ENCODE measurements at places on chromosomes 4 and X. TPM values are rescaled to one million over a fixed set of nuclear protein-coding genes. Genes with fewer than 3 reads are reported as not detected.

CXCR3 gene
- not detected for total RNA-seq

PDCL2 gene
- total RNA-seq, result 0.28 TPM

PPEF2 gene
- not detected for total RNA-seq

MAGEB2 gene
- not detected for total RNA-seq

TLR7 gene
- total RNA-seq, result 0.08 TPM

IGFBP7 gene
- 40.9 TPM for total RNA-seq

GDPD2 gene
- 0.96 TPM for total RNA-seq

DNA sequence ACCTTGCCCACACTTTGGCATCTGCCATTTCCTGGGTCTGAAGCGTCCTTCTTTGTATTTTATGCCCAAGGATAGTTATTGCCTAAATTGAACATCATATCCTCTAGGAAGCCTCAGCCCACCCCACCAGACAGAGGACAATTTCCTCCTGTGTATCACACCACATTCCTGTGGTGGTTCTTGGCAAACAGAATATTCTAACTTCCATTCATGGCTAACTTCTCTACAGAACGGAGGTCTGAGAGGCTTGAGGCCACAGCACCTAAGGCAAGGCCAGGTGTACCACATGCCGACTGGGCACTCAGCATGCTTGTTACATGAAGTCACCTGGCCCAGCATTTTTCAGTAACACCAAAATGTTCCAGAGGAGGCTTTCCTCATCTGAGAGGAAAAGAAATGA lies 42.4 kb downstream of the CD99L2 start:
- no peak for ATAC-seq

DNA sequence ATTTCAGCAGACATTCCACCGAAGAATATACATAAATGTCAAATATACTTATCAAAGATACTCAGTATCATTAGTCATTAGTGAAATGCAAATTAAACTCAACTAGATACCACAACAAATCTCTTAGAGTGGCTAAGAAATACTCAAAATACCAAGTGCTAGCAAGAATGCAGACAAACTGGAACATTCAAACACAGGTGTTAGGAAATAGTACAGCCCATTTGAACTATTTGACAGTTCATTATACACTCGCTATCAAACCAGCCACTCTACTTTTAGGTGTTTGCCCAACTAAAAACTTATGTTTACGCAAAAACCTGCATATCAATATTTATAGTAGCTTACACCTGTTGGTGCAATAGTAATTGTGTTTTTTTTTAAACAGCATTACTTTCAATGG lies 8.8 kb downstream of the ADAM29 start:
- no peak for ATAC-seq

DNA sequence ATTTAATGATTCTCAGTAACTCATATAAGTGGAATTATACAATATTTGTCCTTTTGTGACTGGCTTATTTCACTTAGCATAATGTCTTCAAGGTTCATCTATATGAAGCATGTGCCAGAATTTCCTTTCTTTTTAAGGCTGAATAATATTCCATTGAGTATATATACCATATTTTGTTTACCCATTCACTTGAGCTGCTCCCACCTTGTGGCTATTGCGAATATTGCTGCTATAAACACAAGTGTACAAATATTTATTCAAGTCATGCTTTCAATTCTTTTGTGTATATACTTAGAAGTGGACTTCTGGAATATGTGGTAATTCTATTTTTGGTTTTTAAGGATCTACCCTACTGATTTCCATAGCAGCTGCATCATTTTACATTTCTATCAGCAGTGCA lies 219.1 kb downstream of the MID1 start:
- no peak for ATAC-seq

- ATAC-seq, result no peak
These were observed 134.4 kb upstream of the INTU start for GRCh38 chr4:127498366-127498765.

- ATAC-seq, result no peak
These were observed 93.3 kb downstream of the FANCB start for GRCh38 chrX:14779580-14779979.

DNA sequence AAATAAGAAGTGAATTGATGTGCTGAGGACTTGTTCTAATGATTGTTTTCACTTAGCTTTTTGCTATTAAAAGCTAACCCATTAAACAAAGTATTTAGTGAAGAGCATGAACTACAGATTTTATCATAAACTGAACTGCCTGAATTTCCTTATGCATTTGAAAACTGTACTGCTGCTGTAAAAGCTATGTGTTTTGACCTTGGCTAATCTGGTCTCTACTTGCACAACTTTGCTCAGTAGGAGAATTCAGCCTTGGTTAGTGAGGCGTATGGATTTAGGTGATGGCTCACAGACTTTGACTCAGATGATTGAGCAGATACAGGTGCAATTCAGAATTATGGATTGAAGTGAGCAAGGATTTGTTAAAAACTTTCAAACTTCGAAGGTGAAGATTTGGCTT lies 38.7 kb upstream of the FAT1 start:
- ATAC-seq, result peak; percentile 58

GRCh38 chrX:153873282-153874084 lies 12.5 kb downstream of the L1CAM start:
- ATAC-seq, result no peak

GRCh38 chr4:150950657-150951288 lies 64.3 kb downstream of the LRBA start:
- ATAC-seq, result peak; percentile 72

DNA sequence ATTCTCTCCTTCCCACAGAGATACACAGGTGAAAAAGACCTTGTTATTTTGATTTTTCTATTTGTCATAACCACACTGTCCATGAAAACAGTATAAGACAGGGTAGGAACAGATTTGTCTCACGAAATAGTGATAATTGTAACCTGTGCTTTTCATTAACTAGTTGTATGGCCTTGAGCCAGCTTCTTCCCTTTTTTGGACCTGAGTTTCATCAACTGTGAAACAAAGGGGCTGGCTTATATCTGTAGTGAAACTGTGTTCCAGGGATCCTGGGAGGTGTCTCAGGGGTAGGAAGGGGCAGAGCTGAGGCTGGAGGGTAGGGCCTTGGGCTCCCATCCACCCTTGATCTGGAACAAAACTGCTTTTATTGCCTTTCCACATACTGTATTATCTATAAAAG lies 50.9 kb downstream of the MED28 start:
- ATAC-seq, result no peak

DNA sequence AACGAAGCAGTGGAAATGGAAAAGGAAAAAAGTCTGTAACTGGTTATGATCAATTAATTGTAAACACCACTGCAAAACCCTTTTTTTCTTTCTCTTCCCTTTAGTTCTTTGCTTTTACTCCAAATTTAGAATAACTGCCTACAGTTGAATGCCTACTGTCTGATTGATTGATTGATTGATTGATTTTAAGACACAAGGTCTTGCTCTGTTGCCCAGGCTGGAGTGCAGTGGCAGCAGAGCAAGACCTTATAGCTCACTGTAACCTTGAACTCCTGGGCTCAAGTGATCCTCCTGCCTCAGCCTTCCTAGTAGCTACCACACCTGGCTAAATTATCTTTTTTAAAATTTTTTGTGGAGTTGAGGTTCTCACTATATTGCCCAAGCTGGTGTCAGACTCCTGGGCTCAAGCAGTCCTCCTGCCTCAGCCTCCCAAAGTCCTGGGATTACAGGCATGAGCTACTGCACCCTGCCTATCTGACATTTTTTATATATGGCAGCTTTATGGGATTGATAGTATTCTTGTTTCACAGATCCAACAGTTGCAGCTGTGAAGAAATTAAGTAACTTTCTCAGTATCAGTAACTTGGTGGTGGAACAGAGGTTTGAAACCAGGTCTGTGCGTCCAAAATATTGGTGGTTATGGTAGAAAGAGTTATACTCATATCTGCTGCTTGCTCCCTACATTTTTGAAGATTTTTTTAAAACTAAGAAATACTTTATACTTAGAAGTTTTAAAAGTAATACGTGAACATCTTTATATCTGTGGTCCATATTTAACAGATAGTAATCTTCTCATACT lies 12.4 kb downstream of the UBE2K start:
- no peak for ATAC-seq

DNA sequence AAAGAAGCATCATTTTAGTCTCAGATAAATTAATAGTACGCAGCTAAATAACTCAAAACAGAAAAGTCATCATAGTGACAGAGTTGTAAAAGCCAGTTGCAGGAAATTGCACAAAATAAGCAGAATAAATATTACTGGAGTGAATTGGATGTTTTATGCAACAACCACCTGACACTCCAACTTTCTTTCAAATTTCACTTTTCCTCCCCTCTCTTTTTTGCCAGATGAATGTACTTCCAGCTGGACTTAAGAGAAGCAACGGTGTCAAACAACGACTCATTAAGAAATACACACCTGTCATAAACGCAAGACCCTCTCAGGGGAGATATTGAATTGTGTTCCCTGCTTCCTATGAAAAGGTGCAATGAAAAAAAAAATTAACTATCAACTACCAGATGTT lies 120.2 kb upstream of the HCCS start:
- no peak for ATAC-seq

GRCh38 chrX:132022967-132023895 lies at the start of gene STK26:
Gene STK26 (plus strand): TSS chrX:132023302. CDS start chrX:132023618, 316 bp downstream.
- ATAC-seq, result peak; percentile 96

- peak; percentile 38 for ATAC-seq
These were observed 4.9 kb upstream of the WDFY3 start for GRCh38 chr4:84971319-84971932.

Data from esophagus mucosa (tissue), 1 donor.